ENCODE measurements at places on chromosomes 6 and 20. TPM values are rescaled to one million over a fixed set of nuclear protein-coding genes. Genes with fewer than 3 reads are reported as not detected.

Gene PPIL4
- total RNA-seq, result 19.8 TPM

Gene C20orf144
- 0.22 TPM for total RNA-seq

Gene SIM1
- not detected for total RNA-seq

Gene IL20RA
- not detected for total RNA-seq

Gene RGS17
- not detected for total RNA-seq

Gene TINAG
- not detected for total RNA-seq
